ENCODE measurements at places on chromosomes 2 and 18.

- no peak for DNase-seq
These were observed 4.7 kb downstream of the HMSD start for GRCh38 chr18:63953811-63954210.

- DNase-seq: no peak
These were observed 30.2 kb downstream of the RMND5A start for GRCh38 chr2:86750240-86750839.

- no peak for DNase-seq
These were observed 57.7 kb upstream of the LRP1B start for GRCh38 chr2:142188562-142188961.

DNA sequence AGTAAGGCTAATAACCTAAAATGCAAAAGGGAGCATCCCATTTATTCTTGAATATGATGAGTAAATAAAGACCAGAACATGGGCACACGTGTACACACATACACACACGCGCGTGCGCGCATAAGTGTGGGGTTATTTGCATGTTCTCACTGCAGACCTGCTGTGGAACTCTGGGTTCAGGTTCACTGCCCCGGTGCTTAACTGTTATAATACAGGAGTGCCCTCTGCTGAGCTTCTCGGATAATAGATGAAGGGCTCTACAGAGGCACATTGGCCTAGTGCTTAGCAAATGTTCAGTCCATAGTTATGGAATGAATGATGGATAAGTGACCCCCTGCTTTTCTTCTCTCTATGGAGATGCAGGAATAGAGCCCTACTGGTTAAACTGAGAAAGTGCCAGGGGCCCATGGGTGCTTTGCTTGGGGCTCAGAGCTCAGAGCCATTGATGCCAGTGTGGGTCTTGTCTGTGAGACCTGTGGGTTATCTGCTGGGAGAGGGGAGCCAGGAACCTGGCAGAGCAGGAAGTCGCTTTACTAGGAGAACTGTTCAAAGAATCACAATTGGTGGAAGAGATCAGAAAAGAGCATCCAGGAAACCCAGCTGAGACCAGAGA, 3.6 kb upstream of the ARL4C start:
- peak; percentile 78 for DNase-seq

- no peak for DNase-seq
These were observed 158.8 kb upstream of the SLC39A10 start for GRCh38 chr2:195498176-195498575.

GRCh38 chr2:168961450-168962229, 60.5 kb downstream of the G6PC2 start:
- DNase-seq: peak; percentile 77

DNA sequence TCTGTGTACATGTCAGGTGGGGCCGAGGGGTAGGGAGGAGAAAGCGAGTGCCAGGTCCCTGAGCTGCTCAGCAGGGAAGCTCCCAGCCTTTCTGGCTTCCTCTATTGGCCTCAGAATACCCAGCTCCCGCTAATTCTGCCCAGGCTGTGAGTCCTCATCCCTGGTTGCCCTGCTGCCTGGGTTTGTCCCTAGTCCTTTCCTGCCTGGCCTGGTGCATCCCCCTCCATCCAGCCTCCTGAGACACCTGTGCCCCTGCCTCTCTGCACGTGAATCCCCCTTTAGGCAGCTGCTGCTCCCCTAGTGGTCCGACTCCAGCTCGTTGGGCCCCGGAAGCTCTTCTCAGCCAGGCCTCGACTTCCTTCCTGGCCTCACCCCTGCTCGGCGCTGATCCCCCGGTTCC, 54.6 kb downstream of the INHBB start:
- DNase-seq: no peak

DNA sequence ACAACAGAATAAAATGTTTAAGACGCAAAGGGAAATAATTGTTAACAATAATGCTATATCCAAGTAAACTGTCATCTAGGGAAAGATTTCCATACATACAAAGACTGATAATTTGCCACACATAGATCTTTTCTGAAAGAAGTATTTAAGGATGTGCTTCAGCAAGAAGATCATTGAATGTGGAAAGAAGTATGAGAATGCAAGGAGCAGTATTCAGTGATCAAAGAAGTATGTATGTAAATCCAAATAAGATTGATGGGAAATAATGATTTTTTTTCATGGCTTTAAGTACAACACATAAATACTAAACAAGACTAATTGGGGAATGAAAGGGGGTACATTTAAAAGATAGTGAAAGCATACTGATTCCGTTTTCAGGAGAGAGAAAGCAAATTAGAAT, 410.4 kb upstream of the HS6ST1 start:
- no peak for DNase-seq

- no peak for DNase-seq
These were observed 184.2 kb downstream of the GLI2 start for GRCh38 chr2:120919771-120920453.

GRCh38 chr18:46334868-46335281, 230.7 kb downstream of the HAUS1 start:
- no peak for DNase-seq

- peak; percentile 58 for DNase-seq
These were observed 23.0 kb downstream of the ERMN start for GRCh38 chr2:157302492-157303099.

- DNase-seq: peak; percentile 87
These were observed 1.5 kb upstream of the INHBB start for GRCh38 chr2:120344214-120344975.

DNA sequence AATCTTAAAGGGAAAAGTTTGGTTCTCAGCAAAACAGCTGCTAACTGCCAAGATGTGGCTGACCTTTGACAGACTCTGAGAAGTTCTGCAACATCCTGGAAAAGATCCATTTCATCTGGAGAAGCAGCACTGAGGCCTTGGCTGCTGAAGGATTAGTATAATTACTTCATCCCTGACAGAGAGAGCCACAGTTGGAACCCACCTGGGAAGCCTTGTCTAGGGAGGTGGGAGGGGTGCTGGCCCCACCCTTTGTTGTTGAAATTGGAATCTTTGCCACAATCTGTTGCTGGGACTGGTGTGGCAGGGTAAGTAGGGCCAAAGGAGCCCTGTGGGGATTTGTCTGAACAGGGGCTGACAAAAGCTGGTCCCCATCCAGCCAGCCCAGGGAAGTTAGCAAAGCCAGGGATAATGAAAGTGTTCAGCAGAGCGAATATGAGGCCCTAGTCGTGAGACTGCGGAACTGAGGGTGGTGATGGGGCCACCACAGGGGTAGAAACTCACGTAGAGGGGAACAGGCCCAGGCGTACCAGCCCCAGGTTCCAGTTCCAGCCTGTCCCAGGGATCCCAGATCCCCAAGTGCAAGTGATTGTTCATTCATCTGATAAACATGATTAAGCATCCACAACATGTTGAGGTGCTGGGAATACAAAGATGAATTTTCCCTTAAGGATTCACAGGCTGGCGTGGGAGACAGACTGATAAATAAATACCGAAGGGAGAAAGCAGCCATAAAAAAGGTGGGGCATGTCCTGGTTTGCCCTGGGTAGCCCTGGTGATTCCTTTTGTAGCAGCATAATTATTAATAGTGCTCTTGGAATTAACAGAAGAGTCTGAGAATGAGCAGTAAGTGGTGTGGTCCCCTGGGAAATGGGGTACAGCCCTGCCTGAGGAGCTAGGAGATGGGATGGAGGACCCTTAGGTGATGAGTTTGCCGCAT, 60.0 kb downstream of the MYO1B start:
- DNase-seq: no peak

DNA sequence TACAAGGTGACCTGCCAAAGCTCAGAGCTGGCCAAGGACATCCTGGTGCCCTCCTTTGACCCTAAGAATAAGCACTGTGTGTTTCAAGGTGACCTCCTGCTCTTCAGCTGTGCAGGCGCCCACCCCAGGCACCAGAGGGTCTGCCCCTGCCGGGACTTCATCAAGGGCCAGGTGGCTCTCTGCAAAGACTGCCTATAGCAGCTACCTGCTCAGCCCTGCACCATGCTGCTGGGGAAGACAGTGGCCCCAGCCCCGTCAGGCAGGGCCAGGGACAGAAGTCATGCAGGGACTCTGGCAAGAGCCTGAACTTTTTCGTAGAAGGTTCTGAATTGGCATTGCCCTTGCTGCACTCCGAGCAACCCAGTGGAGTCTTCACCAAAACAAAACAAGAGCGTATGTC, 194.8 kb downstream of the MGAT5 start:
- DNase-seq: no peak

- DNase-seq: no peak
These were observed 26.1 kb upstream of the OTOF start for GRCh38 chr2:26504002-26504401.

DNA sequence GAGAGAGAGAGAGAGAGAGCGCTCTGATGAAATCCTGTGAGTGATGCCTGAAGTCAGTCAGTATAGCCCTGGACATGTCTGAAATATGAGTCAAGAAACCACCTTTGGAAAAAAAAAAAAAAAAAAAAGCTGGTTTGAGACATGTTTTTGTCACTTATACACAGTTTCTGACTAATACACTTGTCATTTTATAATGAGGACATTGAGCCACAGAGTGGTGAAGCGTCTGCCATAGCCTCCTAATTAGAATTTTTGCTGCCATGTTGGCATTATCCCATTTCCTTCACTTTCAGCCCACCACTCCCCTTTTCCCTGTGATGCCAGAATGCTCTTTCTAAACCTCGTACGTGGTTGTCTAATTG, 15.7 kb upstream of the MYO3B start:
- no peak for DNase-seq

DNA sequence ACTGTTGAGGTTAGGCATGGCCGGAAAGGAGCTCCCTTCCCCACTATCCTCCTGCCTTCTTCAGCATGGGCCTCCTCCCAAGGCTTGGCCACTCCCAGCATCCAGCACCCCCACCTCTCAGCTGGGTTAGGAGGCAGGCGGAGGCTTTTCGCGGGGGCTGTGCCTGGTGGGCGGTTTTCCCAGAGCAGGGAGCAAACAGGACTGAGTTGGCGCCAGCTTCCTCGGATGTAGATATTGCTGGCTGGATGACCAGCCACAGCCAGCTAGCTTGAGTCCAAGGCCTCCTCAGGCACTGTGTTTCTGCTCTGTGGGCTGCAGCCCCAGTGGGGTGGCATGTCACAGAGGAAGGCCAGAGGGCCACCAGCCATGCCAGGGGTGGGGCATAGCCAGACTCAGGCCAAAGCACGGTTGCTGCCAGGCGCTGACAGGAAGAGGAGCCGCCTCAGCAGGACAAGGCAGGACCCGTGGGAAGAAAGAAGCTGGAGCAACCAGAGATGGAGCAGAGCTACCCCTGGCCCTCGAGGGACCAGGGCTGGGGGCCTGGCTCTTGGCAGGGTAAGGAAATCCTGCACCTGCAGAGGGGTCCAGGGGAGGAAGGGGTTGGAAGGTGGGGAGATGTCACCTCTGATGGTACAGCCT, at the start of gene TCF23:
Gene TCF23 (plus strand): TSS at position 204 of the 639 bp plus-strand sequence. CDS start 130 bp downstream, at position 334.
- DNase-seq: no peak

GRCh38 chr2:176140513-176141317, 10.6 kb upstream of the HOXD4 start:
- DNase-seq: peak; percentile 72

GRCh38 chr2:202726070-202726469, 91.3 kb downstream of the FAM117B start:
- DNase-seq: no peak

DNA sequence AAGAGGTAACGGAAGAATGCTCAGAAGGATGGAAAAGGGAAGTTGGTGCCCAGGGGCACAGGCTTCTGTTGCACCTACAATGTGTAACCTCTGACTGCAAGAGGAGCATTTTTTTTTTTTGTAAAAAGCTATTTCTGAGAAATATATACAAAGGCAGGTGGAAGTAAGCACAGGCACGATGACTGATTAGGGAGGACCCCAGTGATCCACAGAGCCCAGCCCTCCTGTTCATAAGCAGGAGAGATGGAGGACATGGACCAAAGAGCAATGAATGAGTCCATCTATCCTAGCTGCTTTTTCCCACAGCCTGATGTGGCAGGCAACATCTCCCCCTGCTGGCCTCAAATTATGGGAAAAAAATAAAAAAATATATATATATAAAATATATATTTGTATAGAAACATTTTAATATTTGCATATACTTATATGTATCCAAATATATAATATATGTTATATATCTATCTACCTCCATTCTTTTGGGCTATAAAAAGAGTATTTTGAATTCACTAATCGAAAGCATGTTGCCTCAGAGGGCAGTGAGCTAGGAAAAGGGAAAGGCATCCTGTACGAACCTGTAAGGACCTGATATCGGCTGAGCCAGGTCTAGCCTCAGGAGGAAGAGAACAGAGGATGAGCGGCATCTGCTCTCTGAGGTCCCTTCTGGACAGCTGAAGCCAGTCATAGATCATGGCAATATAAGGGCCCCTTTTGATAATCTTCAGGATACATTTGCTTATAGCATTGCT, 166.0 kb upstream of the STK17B start:
- DNase-seq: peak; percentile 15

GRCh38 chr2:230160112-230160660, 59.6 kb downstream of the SP110 start:
- DNase-seq: peak; percentile 48

DNA sequence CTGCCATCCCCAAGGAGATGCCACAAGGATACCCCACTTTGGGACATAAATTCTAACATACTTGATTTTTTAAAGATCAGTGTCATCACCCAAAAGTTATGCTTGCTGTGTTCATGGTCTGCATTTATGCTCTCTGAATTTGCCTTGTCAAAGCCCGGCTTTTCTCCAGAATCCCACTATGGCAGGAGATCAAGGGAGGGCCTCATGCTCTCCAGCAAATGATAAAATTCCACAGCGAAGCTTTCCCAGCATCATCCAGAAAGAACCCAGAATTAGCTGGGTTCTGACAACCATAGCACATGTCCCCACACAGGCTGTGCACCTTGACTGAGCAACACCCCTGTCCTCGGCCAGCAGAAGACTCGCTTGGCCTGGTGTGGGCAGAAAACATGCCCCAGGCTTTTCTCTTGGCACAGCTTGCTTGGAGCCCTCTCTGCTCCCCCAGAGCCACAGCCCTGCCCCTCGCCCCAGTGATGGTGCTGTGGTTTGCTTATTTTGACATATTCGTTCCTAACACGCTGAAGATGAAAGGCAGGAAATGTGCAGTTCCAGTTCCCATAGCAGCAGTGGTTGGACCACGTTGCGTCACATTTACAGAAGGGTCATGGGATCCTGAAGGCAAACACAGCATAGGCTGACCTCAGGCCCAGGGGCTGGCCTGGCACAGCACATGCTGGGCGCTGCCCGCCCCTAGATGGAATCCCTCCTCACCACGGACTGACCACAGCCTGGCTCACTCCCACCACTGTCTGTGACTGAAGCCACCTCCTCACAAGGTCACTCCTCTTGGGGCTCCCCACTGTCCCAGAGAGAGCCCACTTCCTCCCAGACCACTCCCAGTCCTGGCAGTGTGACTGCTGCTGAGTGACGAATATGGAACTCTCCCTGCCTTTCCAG, 14.1 kb upstream of the CHRNA1 start:
- DNase-seq: no peak

DNA sequence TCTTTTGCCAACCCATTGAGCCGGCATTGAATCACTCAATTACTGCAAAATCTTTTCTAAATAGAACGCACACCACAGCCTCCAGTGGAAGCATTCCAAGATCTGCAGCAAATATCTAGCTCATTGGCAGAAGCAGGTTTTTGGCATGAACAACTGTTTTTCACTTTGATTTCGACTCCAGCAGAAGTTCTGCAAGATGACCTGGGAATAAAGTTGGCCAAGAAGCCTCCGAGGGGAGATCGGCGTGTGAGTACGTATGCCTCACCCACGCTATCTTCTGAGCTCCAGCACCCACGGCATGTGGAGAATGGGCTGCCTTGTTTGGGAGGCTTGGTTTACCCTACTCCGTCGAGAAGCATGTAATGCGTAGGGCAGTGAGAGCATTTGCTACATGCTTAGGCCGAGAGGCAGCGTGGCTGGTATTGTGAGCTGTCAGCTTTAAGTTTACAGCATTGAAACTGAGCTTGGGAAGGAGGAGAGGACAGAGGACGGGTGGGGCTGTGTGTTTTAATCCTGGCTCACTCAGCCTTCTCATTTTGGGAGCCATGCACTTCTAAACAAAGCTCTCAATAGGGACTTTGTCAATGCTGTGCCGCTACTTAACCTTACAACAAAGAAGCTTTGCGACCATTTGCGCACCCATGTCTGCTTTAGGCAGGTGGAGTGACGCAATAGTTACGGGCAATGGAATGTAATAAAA, 10.5 kb downstream of the PCARE start:
- DNase-seq: no peak
